ENCODE measurements at places on chromosomes 13 and 19.

DNA sequence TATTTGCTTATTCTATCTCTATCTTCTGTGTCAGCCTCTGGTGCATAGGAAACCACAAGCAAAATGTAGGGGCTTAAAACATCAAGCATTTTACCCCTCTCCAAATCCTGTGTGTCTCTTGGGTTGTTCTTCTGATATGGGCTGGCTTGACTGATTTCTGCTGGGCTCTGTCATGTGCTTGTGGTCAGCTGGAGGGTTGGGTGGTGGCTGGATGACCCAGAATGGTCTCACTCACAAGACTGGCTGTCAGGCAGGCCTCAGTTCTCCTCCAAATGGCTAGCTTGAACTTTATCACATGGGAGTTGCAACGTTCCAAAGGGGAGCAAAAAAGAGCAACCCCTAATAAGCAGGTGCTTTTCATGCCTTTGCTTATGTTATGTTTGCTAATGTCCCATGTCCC, 9.6 kb upstream of the LYPD5 start:
- no peak for DNase-seq

DNA sequence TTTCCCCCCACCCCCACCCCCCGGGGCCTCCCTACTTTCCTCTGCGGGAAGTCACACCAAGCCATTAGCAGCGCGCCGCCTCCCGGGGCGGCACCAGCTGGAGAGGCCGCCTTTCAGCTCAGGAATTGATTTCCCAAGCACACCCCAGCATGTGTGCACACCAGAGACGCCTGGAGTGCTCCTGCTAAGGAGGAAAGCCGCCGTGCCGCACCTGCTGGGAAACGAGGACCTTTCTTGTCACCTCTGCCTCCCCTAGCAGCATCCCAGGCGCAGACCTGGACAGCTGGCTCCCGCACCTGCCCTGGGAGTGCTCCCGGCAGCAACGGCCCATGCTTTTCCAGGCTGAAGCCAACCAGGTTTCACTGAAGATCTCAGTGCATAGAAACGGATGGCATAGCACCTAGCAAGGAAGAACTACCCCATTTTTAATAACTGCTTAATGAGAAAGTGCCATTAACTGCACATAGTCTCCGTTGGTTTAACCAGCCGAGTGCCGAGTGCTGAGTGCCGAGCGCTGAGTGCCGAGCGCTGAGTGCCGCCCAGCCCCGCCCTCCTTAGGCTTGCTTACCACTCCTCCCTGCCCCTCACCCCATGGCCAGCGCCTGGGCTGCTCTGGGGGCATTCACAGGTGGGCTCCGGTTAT, 165.0 kb downstream of the USP12 start:
- no peak for DNase-seq

DNA sequence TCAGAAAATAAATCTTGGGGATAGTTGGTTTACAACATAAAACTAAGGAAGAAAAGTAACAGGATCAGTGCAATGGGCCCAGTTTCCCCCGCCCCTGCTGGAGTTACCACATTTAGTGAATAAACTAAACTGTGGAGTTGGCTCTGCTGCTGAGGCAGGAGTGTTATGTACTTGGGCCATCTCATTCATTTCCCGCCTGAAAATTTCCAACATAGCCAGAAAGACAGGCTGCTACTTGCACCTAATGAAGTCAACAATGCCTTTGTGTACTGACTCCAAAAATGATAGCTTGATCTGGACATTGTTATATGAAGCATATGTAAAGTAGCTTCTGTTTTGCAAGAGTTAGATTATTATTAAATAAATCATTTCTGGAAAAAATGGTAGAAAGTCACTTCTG, 7.9 kb upstream of the RNASEH2B start:
- no peak for DNase-seq

DNA sequence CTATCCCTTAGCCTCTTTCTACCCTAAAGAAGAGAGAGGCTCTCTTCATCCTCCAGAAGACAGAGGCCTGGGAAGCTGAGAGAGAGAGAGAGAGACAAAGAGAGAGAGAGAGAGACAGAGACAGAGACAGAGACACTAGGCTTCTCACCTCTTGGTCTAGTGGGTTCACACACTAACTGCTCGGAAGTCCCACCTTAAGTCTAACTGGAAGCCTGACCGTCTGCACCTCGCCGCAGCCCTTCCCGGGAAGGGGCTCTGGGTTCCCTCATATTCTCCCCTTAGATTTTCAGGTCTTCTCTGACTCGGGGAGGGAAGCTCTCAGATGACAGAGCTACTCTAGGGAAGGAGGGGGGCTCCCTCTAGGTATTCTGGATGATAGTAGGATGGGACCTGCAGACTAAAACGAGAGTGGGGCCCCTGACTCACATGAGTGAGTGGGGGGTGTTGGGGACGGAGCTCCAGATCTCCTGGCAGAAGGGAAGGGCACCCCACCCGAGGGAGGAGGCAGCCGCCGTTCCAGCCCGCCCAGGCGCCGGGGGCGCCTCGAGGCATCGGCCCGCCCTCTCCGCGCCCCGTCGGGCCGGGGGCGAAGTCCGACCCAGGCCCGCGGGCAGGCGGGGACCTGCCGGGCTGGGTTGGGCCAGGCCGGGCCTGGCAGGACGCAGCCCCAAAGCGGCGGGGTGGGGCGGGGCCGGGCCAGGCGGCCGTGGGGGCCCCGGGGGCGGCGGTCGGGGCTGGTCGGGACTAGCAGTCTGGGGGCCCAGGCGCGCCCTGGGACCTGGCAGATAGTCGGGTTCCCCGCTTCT, 2.0 kb upstream of the JUNB start:
- no peak for DNase-seq

GRCh38 chr13:93674337-93674755, 447.7 kb downstream of the GPC6 start:
- no peak for DNase-seq

GRCh38 chr13:49549289-49549688, 36.1 kb downstream of the RCBTB1 start:
- no peak for DNase-seq

DNA sequence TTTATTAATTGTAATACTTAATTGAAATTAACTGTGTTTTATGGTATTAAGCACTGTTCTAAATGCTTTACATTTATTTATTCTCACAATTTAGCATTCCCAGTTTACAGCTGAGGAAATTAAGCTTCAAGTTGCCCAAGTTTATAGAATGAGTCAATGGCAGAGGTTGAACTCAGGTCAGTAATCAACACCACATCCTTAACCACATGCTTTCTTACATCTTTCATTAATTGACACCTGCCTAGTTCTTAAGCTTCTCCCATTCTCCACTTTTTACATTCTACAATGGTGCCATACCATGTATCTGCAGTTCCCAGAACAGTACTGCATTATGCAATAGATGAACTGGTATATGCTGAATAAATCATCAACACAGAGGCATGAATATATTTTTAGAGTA, 11.7 kb upstream of the RBM26 start:
- no peak for DNase-seq

- DNase-seq = peak; percentile 60
These were observed 84.3 kb downstream of the FGF14 start for GRCh38 chr13:102317593-102317992.

Data from ovary (tissue), 10 donors.